ENCODE measurements at places on chromosomes 1 and 21.

GRCh38 chr1:241457421-241457820, 62.1 kb downstream of the FH start:
- no peak for DNase-seq

GRCh38 chr1:21840981-21841380, 28.9 kb downstream of the LDLRAD2 start:
- no peak for DNase-seq

GRCh38 chr1:43783671-43784205, 76.4 kb downstream of the ST3GAL3 start:
- DNase-seq: no peak

GRCh38 chr1:12525311-12526181, 92.5 kb downstream of the DHRS3 start:
- DNase-seq: no peak

DNA sequence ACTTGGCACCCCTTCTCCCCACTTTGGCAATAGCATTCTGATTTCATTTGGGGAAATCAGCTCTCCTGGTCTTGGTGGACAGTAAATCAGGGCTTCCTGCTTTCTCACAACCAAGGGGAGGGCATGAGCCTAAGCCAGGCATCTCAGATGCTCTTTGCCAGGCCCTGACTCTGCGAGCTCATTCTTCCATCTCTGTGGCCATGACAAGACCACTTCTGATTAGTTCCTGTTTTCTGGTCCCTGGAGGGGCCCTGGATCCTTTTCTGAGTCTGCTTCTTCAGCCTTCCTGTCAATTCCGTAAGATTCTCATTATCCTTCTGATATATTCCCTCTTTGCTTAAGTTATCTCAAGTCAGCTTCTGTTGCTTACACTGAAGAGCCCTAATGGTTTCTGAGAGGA, 210.4 kb downstream of the HIVEP3 start:
- no peak for DNase-seq

DNA sequence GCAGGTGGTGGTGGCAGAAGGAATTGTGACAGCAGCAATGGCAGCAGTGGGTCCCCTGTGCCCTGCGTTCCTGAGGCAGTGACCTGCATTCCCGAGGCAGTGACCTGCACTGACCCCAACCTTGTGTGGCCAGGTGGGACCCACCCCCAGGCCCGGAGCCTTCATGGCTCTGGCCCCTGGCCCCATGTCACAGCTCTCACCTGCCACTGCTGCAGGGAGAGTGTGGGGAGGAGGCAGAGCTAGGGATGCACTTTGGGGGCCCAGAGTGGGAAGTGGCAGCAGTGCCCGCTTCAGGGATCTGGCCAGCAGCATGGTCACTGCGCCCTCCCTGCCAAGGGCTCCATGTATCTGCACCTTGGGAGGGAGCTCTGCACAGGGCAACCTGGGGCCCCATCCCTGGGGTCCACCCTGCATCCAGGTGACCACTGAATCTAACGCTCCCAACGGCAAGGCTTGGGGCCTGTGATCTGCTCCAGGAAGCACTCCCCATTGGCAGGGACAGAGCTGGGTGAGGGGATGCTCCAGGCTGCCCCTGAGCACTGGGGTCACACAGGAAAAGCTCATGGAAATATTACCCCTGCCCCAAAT, 618.6 kb downstream of the RWDD3 start:
- no peak for DNase-seq

GRCh38 chr1:113452921-113453770, 62.8 kb downstream of the MAGI3 start:
- DNase-seq: no peak

GRCh38 chr1:22953057-22953739, 19.5 kb downstream of the LACTBL1 start:
- DNase-seq: no peak

DNA sequence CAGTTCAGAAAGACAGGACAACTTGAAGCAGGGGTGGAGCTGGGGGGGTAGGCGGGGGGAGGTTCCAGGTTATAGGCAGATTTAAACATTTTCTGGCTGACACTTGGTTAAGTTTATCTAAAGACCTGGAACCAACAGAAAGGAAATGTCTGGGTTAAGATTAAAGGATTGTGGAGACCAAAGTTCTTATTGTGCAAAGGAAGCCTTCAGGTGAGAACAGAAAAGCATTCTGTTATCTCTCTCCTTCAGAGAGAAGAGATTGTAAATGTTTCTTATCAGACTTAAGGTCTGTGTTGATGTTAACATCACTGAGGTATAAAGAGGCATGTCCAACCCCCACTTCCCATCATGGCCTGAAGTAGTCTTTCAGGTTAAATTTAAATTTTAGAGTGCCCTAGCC, 3.7 kb upstream of the ACADM start:
- DNase-seq: no peak

- DNase-seq: no peak
Measured at GRCh38 chr1:9900142-9901043, 9.7 kb downstream of the CTNNBIP1 start.

DNA sequence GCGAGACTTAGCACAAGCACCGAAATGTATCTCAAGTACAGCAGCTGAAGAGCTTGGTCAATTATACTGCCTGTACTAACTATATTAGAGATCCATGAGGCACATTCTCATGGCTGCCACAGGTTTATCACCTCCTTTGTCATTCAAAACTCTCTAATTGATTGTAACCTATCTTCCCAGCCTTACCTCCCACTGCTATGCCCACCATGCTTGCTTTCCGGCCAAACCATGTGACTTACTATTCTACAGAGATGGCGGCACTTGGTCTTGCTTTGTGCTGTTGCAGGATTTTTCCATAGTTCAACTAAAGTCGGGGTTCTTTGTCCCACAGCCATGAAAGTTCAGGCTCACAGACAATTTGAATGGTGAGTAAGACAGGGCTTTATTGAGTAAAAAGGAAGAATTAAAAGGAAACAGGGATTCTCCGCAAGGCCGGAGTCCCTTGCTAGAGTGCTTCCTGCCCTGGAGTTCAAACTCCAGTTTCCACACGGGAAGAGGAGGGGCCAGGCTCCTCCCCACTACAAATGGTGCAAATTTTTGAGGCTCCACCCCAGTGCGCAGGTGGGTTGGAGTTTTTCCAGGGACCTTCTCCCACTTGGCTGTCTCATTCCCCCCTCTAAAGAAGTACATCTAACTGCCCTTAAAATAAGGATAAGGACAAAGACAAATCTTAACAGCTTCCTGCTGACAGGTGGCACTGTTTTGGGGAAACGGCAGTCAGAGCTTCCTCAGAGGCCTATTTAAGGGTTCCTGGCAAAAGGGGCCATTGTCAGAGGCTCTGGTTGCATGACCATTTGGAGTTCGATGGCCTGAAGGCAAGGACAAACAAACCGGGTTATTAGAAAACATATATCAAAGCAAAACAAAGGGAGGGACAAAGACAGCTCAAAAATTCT, 28.7 kb downstream of the FMO2 start:
- DNase-seq: no peak

DNA sequence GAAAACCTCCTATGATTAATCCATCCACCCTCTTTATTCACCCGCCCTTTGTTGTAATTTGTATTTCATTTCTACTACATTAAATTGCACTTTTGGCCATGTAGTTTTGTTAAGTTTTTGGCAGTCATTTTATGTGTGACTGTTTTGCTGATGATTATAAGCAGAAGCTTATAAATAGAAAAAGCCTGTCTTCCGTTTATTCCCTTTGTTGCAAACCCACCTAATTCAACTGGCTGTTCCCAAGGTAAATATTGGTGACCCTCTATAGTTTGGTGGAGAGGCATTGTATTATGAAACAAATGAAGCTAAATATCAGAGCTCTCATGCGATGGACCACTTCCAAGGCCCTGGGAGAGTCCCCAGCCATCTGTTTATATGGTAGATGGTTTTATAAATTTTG, 36.7 kb upstream of the IGSF3 start:
- no peak for DNase-seq

Data from GM04504 (cell line).